ENCODE measurements at places on chromosomes 13 and 19. TPM values are rescaled to one million over a fixed set of nuclear protein-coding genes. Genes with fewer than 3 reads are reported as not detected.
A peak's percentile ranks its signal among the peaks of the same experiment; 100 is the strongest.

The CFAP97D2 gene
- not detected for polyA plus RNA-seq

GRCh38 chr19:3210347-3211017 lies 14.0 kb upstream of the CELF5 start:
- DNase-seq: peak; percentile 55

DNA sequence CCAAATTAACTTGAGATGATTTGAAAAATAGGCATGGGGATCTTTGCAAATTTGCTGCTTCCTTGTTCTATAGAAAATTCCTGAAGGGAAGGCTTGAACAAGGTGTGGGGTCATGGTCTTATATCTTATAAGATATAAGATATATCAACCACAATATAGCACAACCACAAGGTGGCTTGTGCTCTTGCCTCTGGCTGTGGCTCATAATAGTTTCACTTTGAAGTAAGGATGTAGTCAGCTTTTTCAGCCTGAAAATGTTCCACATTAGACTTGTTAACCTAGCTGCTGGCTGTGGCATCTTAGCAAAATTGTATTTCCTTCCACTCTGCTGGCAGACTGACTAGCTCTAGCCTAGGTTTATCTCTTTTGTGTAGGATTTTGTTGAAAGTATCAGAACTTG lies 169.7 kb downstream of the KLF5 start:
- DNase-seq: no peak

DNA sequence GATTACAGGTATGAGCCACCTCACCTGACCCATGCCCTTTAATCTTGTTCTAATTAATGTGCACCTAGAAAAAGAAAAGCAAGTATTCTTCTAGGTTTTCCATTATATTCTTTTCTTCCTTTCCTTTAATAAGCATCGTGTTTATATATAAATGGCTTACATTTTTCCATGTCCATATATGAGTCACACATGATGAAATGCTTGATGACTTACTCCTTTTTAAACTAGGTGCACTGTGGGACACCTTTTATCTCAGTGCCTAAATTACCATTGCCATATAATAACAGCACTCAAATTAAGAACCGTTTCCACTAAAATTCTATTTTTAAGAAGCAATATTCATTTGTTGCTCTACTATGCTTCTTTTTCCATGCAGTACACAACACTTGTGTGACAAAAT lies 363.3 kb downstream of the LIG4 start:
- no peak for DNase-seq

- DNase-seq: no peak
These were observed 98.8 kb downstream of the DPF1 start for GRCh38 chr19:38125238-38125637.

GRCh38 chr19:1156305-1156801 lies 17.7 kb downstream of the SBNO2 start:
- DNase-seq: no peak
